H9 (cell line): ENCODE measurements at places on chromosomes 11 and 22.
A peak's percentile ranks its signal among the peaks of the same experiment; 100 is the strongest.

- peaks cover 4% of the 10 kb centered on the region for H3K36me3 ChIP-seq
- H3K4me1 ChIP-seq = no peaks in the 10 kb centered on the region
- H3K27me3 ChIP-seq = no peaks in the 10 kb centered on the region
- DNase-seq = no peak
- H3K4me3 ChIP-seq = no peak overlapping the region
Measured at GRCh38 chr11:113715882-113716625, 9.9 kb upstream of the TMPRSS5 start.

DNA sequence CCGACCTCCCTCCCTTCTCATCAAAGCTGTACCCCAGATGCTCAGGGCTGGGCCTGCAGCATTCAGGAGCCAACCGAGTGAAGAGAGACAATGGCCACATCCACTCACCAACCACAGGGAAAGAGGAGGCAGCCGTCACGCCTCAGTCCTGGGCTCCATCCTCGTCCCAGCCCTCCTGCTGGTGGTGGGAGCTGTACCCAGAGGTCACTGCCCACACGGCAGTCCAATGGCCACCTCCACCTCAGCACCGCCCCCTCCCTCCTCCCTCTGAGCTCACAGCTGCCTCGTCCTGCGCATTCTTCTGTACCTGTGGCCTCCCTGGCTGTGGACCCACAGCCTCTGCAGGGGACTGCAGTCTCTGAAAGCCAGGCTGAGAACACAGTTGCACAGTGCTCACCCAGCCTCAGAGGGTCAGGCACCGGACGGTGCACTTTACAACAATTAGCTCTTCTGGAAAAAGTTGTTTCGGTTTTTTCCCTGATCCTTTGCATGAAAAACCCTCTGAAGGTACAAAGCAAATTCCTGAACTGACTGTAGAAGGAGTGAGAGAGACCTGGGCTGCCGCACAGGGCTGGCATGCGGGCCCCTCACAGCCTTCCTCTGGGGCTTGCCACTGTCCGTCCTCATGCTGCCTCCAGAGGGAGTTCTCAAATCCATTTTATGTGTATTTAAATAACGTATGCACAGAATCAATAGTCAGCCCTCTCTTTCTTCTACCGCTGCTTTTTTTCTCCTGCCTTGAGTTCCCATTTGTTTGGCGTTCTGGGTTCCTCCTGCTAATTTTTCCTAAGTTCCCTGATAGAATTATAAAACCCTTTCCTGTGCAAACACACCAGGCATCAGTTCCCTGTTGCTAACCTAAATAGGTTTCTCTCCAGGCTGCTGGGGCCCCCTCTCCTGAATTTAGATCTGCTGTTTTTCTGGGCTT, 52.7 kb downstream of the PHF21B start:
- H3K4me3 ChIP-seq = peak overlapping the region; percentile 53; the same call in 2 of the 3 replicates
- no peaks in the 10 kb centered on the region for H3K27me3 ChIP-seq
- peaks cover 10% of the 10 kb centered on the region; the same call in 1 of the 2 replicates for H3K4me1 ChIP-seq
- peak; percentile 71 for DNase-seq

- no peak for DNase-seq
- no peaks in the 10 kb centered on the region for H3K27me3 ChIP-seq
- no peak overlapping the region for H3K4me3 ChIP-seq
- no peaks in the 10 kb centered on the region; the same call in 2 of the 3 replicates for H3K36me3 ChIP-seq
Measured at GRCh38 chr11:76073724-76074123, 132.6 kb downstream of the WNT11 start.

- no peak overlapping the region for H3K27ac ChIP-seq
- H3K36me3 ChIP-seq = no peaks in the 10 kb centered on the region
- H3K4me3 ChIP-seq = no peak overlapping the region
- no peaks in the 10 kb centered on the region for H3K27me3 ChIP-seq
- no peak for DNase-seq
- peaks cover 2% of the 10 kb centered on the region; the same call in 1 of the 2 replicates for H3K4me1 ChIP-seq
Measured at GRCh38 chr11:20631519-20632168, 32.2 kb downstream of the SLC6A5 start.

DNA sequence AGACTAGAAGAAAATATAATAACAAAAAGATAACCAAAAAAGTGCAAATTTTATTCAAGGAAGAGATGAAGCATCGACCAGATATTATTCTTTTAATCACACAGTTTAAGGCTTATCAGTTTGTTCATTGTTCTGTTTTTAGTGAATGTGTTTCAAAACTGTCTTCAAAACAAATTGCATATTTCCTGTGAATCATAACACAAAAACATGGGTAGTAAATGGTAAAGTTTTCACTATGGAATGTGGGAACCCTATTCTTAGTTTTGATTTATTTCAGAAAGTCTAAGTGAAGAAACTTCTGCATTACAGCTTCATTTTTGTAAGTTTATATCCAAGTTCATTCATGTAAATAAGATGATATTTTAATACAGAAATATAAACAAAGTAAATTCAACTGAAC, 207.6 kb upstream of the LUZP2 start:
- H3K4me1 ChIP-seq = no peaks in the 10 kb centered on the region
- H3K27me3 ChIP-seq = no peaks in the 10 kb centered on the region
- no peak overlapping the region for H3K27ac ChIP-seq
- no peak for DNase-seq
- H3K36me3 ChIP-seq = peaks cover 5% of the 10 kb centered on the region

GRCh38 chr11:117843666-117844484, 19.3 kb upstream of the FXYD2 start:
- peak; percentile 74 for DNase-seq
- no peaks in the 10 kb centered on the region for H3K36me3 ChIP-seq
- H3K4me3 ChIP-seq = no peak overlapping the region
- no peaks in the 10 kb centered on the region for H3K27me3 ChIP-seq
- no peak overlapping the region for H3K27ac ChIP-seq

- H3K27ac ChIP-seq = no peak overlapping the region
- no peak overlapping the region for H3K4me3 ChIP-seq
- no peaks in the 10 kb centered on the region for H3K36me3 ChIP-seq
- DNase-seq = no peak
- H3K27me3 ChIP-seq = no peaks in the 10 kb centered on the region
Measured at GRCh38 chr11:66133216-66133775, 63.2 kb downstream of the PACS1 start.

GRCh38 chr11:121372671-121373429, 79.3 kb upstream of the SORL1 start:
- H3K4me1 ChIP-seq = peaks cover 34% of the 10 kb centered on the region
- no peak overlapping the region for H3K4me3 ChIP-seq
- DNase-seq = peak; percentile 34
- H3K27me3 ChIP-seq = no peaks in the 10 kb centered on the region

DNA sequence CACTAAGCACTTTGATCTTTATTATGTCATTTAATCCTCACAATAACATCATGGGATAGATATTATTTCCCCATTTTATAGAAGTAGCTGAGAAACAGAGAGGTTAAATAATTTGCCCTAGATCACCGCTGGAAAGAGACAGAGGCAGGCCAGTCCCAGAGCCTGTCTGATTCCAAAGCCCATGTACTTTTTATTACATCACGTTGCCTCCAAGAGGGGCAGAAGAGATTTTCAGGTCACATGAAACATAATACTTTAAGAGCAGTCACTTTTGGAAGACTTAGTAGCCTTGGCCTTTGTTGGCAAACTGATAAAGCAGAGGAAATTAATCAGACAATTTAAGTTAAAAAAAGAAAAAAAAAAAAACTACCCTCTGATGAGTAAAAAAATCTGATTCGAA, 200.2 kb upstream of the ARHGAP20 start:
- no peaks in the 10 kb centered on the region for H3K4me1 ChIP-seq
- no peak for DNase-seq
- H3K27me3 ChIP-seq = no peaks in the 10 kb centered on the region
- H3K4me3 ChIP-seq = no peak overlapping the region
- H3K36me3 ChIP-seq = no peaks in the 10 kb centered on the region

GRCh38 chr11:67483831-67484665, 1.2 kb downstream of the AIP start:
- no peak overlapping the region for H3K27ac ChIP-seq
- H3K4me1 ChIP-seq = no peaks in the 10 kb centered on the region; the same call in 1 of the 2 replicates
- H3K27me3 ChIP-seq = no peaks in the 10 kb centered on the region; the same call in 1 of the 2 replicates
- peak overlapping the region; percentile 83; the same call in 2 of the 3 replicates for H3K4me3 ChIP-seq
- DNase-seq = no peak

- no peaks in the 10 kb centered on the region for H3K4me1 ChIP-seq
- no peak for DNase-seq
- no peak overlapping the region for H3K4me3 ChIP-seq
Measured at GRCh38 chr22:49910229-49911155, 7.7 kb downstream of the ALG12 start.

DNA sequence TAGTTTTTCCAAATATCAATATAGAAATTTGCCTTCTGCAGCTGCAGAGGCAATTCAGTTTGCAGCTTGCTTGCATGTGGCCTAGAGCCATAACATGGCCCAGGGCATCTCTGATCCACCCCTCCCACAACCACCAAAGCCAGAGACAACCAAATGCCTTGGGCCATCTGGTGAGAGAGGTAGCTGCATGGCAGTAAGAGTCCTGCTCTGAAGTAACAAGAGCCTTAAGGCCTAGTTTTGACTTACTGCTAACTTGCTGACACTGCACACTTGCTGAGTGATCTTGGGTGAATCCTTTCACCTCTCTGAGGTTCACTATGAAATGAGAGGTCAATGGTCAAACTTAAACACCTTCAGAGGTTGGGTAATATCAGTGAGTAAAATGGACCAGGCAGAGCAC, 4.9 kb upstream of the SPECC1L start:
- H3K27me3 ChIP-seq = no peaks in the 10 kb centered on the region
- no peak overlapping the region for H3K4me3 ChIP-seq
- DNase-seq = no peak
- H3K4me1 ChIP-seq = no peaks in the 10 kb centered on the region

DNA sequence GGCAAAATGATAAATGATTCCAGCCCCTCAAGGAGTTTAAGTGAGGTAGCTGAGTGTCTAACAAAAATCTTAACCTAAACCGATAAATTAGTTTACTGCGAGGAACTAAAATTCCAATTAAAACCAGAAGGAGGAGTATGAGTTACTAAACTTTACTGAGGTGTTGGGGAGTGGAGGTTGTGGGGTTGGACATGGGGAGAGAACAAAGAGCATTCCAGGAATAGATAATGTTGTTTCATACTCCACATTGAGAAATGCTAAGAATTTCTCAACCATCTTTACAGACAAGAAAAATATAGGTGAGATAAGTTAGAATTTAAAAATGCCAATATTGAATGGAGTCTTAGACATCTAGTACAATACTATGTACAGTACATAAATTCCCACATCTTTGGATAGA, 488.6 kb downstream of the METTL15 start:
- H3K4me1 ChIP-seq = no peaks in the 10 kb centered on the region
- H3K27me3 ChIP-seq = no peaks in the 10 kb centered on the region
- H3K27ac ChIP-seq = no peak overlapping the region

DNA sequence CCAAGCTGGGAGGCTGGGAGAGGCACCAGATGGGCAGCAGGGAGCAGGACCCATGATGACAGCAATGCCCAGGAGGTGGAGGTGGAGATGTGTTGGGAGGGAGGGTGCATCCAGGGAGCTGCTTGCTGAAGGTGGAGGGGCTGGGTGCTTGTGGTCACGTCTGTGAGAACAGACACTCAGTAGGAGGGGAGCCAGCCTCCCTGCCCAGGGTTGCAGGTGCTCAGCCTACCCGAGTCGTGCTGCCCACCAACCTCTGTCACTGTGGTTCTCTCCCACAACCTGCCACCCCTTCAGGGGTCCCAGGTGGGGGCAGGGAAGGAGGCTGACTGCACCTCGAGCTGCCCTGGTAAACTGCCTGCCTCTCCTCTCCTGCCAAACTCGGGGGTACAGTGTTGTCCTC, 5.5 kb downstream of the PRDX5 start:
- H3K4me1 ChIP-seq = no peaks in the 10 kb centered on the region; the same call in 1 of the 2 replicates
- DNase-seq = no peak
- no peaks in the 10 kb centered on the region for H3K27me3 ChIP-seq
- peaks cover 19% of the 10 kb centered on the region for H3K36me3 ChIP-seq
- H3K27ac ChIP-seq = no peak overlapping the region

DNA sequence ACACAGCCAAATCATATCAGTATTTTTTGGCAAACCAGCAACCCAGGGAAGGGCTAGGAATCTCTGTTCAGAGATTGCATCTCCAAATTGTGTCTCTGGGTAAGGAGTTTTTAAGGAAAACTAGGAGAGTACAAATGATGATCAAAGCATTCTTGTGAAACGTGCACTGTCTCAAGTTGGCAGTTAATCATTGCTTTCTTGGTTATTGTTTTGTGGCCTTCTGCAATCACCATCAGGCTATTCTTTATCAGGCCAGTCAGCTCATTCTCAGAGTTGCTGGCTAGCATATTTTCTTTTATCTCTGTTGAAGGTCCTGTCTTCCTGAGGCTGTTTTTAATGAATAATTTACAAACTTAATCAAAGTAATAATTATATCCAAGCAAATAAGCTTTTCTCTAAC, 129.1 kb upstream of the CCDC179 start:
- H3K4me1 ChIP-seq = no peaks in the 10 kb centered on the region; the same call in 1 of the 2 replicates
- no peak for DNase-seq
- no peak overlapping the region for H3K4me3 ChIP-seq
- H3K36me3 ChIP-seq = peaks cover 24% of the 10 kb centered on the region
- H3K27ac ChIP-seq = no peak overlapping the region

- no peak overlapping the region for H3K27ac ChIP-seq
- peaks cover 3% of the 10 kb centered on the region for H3K4me1 ChIP-seq
- peak; percentile 37 for DNase-seq
- H3K27me3 ChIP-seq = no peaks in the 10 kb centered on the region
- no peak overlapping the region for H3K4me3 ChIP-seq
Measured at GRCh38 chr11:34313099-34313517, 44.7 kb downstream of the ABTB2 start.

GRCh38 chr11:30586251-30587144, at the start of gene MPPED2:
MPPED2 (minus strand) TSS chr11:30586353; CDS start chr11:30580373, 5,980 bp downstream.
- H3K4me1 ChIP-seq = peaks cover 4% of the 10 kb centered on the region; the same call in 1 of the 2 replicates
- peak within 1 kb of the TSS; percentile 55 for H3K4me3 ChIP-seq
- H3K27me3 ChIP-seq = peaks cover 7% of the 10 kb centered on the region; the same call in 1 of the 2 replicates
- no peaks in the 10 kb centered on the region for H3K36me3 ChIP-seq
- H3K27ac ChIP-seq = no peak within 1 kb of the TSS

DNA sequence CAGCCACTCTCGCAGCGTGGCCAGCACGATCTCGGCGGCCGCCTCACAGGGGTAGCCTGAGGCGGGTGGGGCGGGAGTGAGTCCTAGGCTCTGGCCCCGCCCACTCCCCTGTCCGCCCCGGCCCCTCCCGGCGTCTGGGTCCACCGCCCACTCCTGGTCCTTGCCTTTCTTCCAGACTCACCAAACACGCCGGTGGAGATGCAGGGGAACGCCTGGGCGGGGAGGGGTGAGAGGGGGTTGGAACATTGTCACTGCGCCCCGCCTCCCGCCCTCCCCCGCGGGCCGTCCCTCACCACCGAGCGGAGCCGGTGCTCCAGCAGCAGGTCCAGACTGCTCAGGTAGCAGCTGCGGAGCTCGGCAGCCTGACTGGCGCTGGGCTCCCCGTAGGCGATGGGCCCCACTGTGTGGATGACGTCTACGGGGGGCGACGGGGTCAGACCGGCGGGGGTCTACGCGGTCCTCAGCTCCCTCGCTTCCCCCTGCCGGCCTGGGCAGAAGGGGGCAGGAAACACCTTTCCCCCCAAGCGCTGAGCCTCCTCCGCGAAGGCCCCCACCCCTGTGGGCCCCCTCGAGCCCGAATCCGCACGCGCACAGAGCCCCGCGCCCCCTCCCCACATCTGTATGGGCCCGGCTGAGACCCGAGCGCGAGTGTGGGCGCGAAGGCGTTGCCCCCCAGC, 13.2 kb downstream of the OTUB1 start:
- H3K36me3 ChIP-seq = peaks cover 37% of the 10 kb centered on the region
- H3K27me3 ChIP-seq = peaks cover 3% of the 10 kb centered on the region; the same call in 1 of the 2 replicates
- no peaks in the 10 kb centered on the region for H3K4me1 ChIP-seq
- peak; percentile 92 for DNase-seq
- no peak overlapping the region for H3K27ac ChIP-seq
- peak overlapping the region; percentile 71 for H3K4me3 ChIP-seq

- H3K27me3 ChIP-seq = no peaks in the 10 kb centered on the region
- H3K4me3 ChIP-seq = no peak overlapping the region
- DNase-seq = no peak
- H3K27ac ChIP-seq = no peak overlapping the region
- peaks cover 11% of the 10 kb centered on the region for H3K4me1 ChIP-seq
Measured at GRCh38 chr11:44863231-44863630, 87.5 kb downstream of the TP53I11 start.
